ENCODE measurements at places on chromosomes 2 and 18. TPM values are rescaled to one million over a fixed set of nuclear protein-coding genes. Genes with fewer than 3 reads are reported as not detected.

C2orf74 gene
- 17.4 TPM for polyA plus RNA-seq

LRRTM1 gene
- 0.86 TPM for polyA plus RNA-seq

PMAIP1 gene
- polyA plus RNA-seq = 2.4 TPM

SLC40A1 gene
- 12.6 TPM for polyA plus RNA-seq

TCF23 gene
- not detected for polyA plus RNA-seq

ANTXR1 gene
- polyA plus RNA-seq = 5.2 TPM

NPAS2 gene
- polyA plus RNA-seq = 3.2 TPM

ABCG8 gene
- polyA plus RNA-seq = not detected

POTEJ gene
- 0.16 TPM for polyA plus RNA-seq

UGT1A8 gene
- not detected for polyA plus RNA-seq

MAPRE2 gene
- polyA plus RNA-seq = 58.9 TPM

HOXD11 gene
- polyA plus RNA-seq = not detected

HDHD2 gene
- 61.3 TPM for polyA plus RNA-seq

TEX261 gene
- polyA plus RNA-seq = 30.3 TPM

CDH7 gene
- polyA plus RNA-seq = 7.4 TPM

CTIF gene
- polyA plus RNA-seq = 50.2 TPM

THOC1 gene
- polyA plus RNA-seq = 145 TPM

SLC66A3 gene
- polyA plus RNA-seq = 16.7 TPM

SATB2 gene
- polyA plus RNA-seq = not detected

DSC3 gene
- 0.10 TPM for polyA plus RNA-seq

LOXHD1 gene
- not detected for polyA plus RNA-seq

ZNF396 gene
- 0.92 TPM for polyA plus RNA-seq

RAMP1 gene
- polyA plus RNA-seq = 25.5 TPM

LOXL3 gene
- 20.1 TPM for polyA plus RNA-seq

PFN4 gene
- not detected for polyA plus RNA-seq

ME2 gene
- polyA plus RNA-seq = 76.2 TPM

Data from neural cell (in vitro differentiated cells).